ENCODE measurements at places on chromosomes 2 and 18.

DNA sequence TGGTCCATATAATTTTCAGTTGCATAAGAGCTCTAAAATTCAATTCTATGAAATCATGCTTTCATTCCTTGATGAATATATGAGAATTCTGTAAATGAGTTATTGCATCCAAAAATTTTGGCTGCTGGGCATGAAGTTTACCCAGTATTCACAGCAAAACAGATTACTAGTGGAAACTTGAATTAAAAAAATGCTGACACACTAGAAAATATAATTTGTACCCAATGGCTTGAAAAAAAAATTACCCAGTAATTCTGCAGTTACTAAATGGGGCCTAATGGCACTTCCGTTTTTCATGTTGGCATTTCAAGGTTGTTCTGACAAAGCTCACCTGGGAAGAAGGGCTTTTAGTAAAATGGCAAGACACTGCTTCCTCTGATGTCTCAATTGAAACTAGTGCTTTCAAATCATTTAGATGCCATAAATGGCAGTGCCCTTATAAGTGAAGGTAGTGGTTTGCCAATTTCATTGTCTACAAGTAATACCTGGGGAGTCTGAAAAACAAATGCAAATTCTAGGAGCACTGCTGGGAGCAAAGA, 343.6 kb downstream of the TDRD15 start:
- no peak for DNase-seq

DNA sequence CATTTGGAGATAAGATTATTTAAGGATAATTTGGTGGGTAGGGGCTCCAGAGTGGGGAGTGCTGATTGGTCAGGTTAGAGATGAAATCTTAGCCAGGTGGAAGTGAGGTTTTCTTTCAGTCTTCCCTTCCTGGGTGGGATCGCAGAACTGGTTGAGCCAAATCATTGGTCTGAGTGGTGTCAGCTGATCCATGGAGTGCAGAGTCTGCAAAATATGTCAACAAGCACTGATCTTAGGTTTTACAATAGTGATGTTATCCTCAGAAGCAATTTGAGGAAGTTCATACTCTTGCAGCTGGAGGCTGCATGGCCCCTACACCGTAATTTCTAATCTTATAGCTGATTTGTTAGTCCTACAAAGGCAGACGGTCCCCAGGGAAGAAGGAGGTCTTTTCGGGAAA, 1483.4 kb upstream of the ZEB2 start:
- no peak for DNase-seq

DNA sequence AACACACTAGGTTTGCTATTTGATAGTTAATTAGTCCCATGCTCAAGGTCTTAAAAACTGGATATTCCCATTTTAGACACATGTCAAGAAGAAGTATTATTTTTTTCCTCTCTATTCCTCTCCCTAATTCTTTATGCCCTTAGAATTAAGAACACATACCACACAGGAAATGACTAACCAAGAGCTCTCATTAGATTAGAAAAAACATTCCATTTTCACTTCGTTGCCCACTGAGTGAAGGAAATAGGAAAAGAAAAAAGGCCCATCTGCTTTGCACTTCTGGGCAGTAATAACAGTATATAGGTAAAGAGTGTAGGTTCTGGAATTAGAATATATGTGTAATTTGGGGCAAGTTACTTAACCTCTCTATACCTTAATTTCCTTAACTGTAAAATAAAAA, 26.9 kb downstream of the ACADL start:
- no peak for DNase-seq

DNA sequence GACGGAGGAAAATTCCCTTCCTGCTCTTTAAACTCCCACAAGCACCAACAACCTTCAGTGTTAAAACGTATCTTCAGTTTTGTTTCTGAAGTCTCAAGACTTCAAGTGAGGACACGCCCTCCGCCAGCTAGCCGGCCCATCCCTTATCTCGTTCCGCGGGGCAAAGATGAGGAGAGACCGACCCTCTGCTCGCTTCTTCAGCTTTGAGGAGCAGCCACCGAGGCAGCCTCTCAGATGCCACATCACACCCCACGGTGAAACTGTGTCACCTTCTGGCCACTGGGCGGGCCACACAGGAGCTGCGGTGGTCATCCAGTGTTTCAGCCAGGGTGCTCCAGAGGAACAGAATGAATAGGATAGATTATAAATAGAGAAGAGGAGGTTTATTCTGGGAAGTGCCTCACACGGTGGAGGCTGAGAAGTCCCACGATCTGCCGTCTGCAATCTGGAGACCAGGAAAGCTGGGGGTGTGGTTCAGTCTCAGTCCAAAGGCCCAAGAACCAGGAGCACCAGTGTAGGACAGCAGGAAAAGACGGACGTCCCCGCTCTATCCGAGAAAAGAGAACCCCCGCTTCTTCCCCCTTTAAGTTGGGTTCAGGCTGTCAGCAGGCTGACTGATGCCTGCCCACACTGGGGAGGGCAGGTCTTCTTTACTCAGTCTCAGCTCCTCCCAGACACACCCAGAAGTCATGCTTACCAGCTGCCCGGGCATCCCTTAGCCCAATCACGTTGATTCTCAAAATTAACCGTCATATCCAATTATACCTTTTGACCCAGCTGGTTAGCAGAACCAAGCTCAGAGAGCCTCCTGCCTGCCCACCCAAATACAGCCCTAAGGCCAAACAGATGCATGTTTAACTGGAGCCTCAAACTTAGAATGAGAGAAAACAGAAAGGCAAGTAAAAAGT, 399.7 kb upstream of the ID2 start:
- DNase-seq = no peak

DNA sequence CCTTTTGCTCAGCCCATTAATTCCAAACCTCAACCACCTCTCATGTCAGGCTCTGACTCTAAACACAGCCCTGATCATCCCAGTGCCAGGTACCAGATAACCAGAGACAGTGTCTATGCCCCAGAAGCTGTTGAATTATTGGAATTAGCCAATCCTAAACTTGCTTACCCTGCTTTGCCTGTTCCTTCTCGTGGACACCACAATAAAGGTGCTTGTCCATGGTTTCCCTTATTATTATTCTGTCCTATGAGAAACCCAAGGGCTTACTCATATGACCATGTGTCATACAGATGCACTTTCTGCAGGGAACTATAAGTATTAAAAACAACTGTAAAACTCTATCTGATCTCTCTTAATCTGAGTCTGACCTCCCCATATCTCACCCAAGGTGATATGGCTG, 2193.8 kb upstream of the PIK3C3 start:
- no peak for DNase-seq

- no peak for DNase-seq
Measured at GRCh38 chr18:3451989-3452749, 2.2 kb downstream of the TGIF1 start.

GRCh38 chr2:23791030-23791429, 135.9 kb downstream of the ATAD2B start:
- DNase-seq = no peak

DNA sequence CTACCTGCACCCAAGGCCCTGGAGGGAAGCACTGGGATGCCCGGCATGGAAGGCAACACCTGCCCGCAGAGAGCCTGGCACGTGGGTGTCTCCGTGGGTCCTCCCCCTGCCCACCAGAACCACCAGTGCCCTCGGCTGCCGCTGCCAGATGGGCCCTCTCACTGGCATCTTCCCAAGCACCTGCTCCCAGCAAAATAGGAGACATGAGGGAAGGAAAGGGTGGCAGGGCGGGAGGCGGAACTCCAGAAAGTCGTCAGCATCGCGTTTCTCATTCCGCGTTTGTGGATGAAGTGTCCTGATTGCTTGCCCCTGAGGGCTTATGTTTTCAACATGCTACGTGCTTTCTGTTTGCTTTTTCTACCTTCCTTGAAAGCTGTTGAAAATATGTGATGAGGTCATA, 8.8 kb upstream of the SNTG2 start:
- no peak for DNase-seq

DNA sequence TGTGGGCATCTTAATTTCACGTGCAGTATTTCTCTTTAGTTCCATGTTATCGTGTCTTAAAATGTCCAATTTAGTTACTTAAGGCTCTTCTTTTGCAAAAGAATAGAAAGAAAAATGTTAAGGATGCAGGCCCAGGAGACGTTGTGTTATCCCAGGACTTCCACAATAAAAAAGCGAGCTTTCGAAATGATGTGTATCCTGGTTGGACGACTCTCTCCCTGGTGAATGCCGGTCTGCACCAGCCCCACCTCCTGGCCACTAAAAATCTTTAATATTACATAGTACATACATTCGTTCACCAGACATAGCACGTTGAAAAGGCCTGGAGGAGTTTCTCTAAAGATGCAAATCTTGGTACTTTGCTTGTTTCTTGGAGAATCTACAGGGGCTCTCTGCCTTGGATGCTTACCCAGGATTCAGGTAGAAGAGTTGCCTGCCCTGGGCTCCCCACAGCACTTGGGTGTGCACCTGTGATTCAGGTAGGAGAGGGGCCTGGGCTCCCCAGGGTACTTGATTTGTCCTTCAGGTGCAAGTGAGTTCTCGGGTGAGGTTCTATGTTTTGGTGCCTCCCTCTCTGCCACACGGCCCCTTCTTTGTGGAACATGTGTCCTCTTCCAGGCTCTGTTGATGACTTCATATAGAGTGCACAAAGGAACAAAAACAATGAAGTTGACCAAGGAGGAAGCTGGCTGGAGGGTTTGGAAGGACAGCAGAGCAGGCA, 26.6 kb downstream of the TWIST2 start:
- DNase-seq = no peak

- no peak for DNase-seq
Measured at GRCh38 chr2:172558372-172558771, 2.5 kb downstream of the PDK1 start.

- DNase-seq = no peak
Measured at GRCh38 chr2:70116936-70117552, 29.8 kb downstream of the PCBP1 start.

DNA sequence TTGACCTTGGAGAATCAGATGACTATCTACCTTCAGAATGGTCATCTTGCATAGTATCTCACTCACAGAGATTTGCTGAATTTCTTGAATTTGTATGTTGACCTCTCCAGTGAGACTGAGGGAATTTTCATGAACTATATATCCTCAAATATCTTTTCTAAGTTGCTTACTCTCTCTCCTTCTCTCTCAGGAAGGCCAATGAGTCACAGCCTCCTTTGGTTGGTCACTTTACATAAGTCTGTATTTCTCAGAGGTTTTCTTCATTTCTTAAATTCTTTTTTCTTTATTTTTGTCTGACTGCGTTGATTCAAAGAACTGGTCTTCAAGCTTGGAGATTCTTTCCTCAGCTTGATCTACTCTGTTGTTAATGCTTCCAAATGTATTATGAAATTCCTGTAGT, 51.7 kb downstream of the VIT start:
- no peak for DNase-seq

DNA sequence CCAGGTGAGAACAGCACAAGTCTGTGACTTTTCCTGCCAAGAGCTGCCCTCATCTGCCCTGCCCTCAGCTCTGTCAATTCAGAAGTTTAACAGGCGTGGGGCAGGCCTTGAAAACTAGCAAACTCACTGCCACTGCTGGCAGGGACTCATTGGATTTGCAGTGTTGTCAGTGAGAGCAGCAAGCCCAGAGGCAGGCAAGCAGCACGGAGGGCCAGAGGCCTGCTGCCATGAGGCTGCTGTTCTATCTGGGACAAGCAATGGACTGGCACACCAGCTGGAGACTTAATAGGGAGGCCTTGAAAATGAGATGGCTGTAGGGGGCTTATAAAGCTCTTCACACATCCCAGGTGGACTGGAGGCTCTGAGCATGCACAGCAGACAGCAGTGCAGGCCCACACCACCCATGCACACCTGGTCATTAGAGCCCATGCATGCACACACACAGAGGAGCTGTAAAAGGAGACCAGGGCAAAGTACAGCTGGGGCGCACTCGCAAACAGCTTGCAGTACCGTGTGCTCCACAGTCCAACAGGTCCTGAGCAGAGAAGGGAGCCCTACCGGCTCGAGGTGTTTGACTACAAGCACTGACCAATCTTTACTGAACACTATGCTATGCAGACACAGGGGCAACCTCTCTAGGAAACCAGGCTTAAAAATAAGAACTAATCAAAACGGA, 28.7 kb downstream of the MGAT4A start:
- DNase-seq = no peak

Data from hepatic stellate cell (primary cell).